ENCODE measurements at places on chromosomes 7 and 10.

DNA sequence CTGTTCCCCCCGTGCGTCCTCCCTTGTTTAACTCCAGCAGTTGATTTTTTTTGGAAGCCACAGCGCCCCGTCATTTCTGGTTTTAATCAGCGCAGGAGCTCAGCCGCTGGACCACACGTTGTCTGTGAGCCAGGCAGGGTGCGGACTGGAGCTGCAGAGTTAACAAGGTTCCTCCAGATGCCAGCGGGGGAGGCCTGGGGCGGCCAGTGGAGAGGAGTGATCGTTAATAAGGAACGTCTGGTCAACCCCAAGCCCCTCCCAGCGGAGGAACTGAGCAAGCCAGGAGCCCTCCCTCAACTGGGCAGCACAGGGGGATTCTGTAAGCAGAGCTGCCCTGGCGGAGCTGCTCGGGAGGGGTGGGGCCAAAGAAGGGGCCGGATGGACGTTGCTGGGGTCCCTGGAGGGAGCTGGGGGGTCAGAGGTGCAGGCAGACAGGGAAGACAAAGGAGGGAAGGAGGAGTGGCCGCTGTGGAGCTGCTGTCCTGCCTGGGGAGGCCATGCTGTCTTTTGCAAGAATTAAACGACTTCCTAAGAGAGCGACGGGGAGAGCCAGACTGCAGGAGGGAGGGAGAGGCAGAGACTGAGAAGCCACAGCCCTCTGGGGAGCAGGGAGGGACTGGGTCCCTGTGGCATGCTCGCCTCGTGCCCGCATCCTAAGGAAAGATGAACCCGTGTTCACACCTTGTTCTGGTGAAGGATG is 537.1 kb upstream of the FOXK1 start:
- DNase-seq: no peak

DNA sequence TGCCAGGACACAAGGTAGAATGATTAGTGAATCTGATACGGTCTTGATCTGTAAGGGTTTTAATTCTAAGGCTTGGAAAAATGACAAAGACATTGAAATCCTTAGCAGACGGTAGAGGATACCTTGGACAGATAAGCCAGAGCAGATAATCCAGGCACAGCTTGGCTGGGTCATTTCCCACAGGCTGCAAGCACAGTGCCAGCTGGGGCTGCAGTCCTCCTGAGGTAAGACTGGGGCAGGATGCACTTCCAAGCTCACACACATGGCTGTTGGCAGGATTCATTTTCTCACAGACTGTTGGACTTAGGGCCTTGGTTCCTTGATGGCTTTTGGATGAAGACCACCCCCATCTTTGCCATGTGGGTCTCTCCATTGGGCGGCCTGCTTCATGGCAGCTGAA is 63.2 kb upstream of the BMPER start:
- peak; percentile 57 for DNase-seq

DNA sequence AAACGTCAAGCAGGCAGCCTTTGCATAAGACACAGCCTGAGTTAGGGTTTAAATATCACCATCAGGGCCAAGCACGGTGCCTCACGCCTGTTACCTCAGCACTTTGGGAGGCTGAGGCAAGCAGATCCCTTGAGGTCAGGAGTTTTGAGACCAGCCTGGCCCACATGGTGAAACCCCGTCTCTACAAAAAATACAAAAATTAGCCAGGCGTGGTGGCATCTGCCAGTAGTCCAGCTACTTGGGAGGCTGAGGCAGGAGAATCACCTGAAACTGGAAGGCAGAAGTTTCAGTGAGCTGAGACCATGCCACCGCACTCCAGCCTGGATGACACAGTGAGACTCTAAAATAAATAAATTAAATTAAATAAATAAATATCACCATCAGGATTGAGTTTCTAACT is 33.0 kb downstream of the SRPK2 start:
- DNase-seq: no peak

GRCh38 chr7:36309301-36309700 is 80.4 kb upstream of the ANLN start:
- no peak for DNase-seq

DNA sequence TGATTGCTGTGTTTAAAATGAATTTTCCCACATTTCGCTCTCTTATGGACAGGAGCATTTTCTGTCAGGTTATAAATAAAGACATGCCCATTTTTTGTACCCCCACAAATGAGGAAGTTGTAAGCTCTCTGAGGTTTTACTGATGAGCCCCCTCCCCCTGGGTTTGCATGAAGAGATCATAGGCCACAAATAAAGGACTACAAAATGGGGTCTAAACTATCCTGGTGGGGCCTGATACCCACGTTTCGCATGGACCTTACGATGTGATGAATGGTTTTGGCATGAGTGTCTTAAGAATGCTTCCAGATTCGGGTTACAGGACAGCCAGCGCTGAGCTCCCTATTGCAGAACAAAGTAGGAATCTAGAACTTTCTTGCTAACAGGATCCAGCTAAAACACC is 5.8 kb downstream of the IKZF1 start:
- no peak for DNase-seq

GRCh38 chr7:101234636-101235035 is 3.0 kb downstream of the CLDN15 start:
- DNase-seq: no peak

DNA sequence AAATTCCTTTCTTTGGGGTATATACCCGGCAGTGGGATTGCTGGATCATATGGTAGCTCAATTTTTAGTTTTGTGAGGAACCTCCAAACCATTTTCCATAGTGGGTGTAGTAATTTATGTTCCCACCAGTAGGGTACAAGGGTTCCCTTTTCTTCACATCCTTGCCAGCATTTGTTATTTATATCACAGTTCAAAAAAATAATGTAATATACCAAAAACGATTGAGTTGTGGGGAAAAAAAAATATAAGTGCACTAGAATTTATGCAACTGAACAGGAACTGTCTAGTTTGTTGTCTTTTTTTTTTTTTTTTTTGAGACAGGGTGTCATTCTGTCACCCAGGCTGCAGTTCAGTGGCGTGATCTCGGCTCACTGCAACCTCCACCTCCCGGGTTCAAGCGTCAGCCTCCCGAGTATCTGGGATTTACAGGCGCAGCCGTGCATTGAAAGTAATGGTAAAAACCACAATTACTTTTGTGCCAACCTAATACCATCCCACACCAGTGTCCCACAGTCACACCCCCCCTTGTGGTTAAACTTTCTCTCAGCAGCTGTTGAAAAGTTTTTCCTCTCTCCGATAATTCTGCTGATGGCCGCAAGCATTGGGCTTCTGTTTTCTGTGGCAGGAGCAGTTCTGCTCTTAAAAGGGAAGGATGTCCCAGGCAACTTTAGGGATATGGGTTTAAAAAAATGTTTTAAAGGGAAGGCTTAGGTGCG is 6.8 kb upstream of the LAT2 start:
- no peak for DNase-seq

DNA sequence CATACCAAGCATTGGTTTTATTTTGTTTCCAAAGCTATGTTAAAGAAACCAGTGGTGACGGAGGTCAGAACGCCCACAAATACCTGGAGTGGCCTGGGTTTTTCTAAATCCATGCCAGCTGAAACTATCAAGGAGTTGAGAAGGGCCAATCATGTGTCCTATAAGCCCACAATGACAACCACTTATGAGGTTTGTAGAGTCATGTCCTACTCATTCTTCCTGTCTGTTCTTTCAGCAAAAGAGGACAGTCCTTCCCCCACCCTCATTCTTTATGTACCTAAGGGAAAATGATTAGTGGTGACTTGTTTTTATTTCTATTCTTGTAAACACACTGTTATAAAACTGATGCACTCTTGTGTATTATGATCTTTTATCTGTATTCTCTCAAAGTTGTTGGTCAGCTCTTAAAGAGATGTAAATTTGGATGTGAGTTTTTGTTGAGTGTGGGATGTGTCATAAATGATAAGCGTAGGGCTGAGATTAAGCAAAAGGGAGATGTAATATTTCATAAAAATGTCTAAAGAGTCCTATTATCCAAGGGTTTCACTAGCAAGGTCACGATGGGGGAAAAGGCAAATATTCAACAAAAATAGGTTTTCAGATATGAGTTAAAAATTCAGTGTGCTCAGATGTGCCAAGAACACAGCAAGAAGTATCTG is 294.4 kb downstream of the BICC1 start:
- no peak for DNase-seq

- no peak for DNase-seq
Measured at GRCh38 chr7:130139193-130139960, 65.8 kb downstream of the TMEM209 start.

DNA sequence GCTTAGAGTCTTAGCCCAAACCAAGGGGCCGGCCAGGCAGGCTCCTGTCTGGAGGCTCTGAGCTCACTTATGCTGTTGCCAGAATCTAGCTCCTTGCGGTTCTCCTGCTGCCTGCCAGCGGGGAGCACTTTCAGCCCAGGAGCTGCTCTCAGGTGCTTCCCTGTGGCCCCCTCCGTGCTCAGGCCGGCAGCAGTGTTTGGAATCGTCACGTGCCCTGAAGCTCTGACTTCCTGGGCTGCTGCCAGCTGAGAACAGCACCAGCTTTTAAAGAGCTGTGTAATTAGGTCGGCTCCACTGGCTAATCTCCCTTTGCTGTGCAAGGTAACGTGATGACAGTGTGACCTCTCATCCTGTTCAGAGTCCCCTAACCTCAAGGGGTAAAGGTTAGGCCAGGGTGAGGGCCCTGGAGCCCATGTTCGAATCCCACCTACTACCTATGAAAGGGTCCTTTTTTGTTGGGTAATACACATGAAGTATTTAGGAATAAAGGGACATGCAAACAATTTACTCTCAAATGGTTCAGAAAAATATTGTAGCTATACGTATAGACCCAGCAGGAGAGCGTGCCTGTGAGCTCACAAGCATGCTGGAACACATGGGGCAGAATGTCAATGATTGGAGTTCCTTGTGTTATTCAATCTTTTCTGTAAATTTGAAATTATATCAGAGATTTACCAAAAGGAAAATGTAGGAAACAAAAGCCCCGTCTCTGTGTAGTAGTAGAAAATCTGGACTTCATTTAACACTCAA is 16.6 kb downstream of the ZNF862 start:
- peak; percentile 93 for DNase-seq

DNA sequence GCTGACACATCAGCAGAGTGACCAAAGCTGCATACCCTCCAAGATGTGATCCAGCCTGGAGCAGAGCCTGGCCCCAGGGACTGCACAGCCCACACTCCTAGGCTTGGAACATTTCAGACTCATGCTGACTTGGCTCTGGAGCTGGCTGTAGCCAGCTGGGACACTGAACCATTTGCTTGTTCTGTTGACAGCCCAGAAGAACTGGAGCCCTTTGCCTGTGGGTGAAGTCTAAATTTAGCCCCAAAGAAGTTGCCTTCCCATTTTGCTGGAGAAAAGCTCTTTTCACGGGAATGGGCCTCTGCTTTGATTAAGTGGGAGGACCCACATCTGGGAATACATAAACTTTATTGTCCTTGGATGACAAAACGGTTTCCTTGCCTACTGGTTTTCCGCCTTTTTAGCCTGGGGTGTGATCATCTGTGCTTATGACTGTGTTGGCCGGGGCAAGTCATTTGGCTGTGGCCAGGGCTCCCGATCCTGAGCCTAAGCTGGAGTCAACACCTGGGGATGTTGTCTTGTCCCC is 186.2 kb upstream of the BMPER start:
- DNase-seq: no peak

- DNase-seq: no peak
Measured at GRCh38 chr10:32049113-32049512, 7.1 kb downstream of the KIF5B start.

GRCh38 chr10:11647676-11648075 is 36.2 kb upstream of the USP6NL start:
- no peak for DNase-seq

DNA sequence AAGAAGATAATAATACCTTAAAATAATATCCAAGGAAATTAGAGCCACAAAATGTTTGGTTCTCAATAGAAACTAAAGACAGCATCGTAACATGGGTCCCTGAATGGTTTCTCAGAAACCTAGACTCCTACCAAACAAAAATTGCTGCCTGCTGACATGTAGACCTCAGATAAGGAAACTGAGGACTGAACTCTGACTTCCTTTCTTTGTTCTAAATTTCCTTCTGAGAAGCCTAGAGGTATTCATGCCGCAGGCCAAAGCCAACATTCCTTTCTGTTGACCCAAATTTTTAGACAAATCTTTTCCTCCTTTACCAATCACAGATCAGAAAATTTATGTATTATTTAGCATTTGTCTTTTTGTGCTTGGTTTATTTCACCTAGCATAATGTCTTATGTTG is 816.7 kb upstream of the PHF14 start:
- DNase-seq: no peak

DNA sequence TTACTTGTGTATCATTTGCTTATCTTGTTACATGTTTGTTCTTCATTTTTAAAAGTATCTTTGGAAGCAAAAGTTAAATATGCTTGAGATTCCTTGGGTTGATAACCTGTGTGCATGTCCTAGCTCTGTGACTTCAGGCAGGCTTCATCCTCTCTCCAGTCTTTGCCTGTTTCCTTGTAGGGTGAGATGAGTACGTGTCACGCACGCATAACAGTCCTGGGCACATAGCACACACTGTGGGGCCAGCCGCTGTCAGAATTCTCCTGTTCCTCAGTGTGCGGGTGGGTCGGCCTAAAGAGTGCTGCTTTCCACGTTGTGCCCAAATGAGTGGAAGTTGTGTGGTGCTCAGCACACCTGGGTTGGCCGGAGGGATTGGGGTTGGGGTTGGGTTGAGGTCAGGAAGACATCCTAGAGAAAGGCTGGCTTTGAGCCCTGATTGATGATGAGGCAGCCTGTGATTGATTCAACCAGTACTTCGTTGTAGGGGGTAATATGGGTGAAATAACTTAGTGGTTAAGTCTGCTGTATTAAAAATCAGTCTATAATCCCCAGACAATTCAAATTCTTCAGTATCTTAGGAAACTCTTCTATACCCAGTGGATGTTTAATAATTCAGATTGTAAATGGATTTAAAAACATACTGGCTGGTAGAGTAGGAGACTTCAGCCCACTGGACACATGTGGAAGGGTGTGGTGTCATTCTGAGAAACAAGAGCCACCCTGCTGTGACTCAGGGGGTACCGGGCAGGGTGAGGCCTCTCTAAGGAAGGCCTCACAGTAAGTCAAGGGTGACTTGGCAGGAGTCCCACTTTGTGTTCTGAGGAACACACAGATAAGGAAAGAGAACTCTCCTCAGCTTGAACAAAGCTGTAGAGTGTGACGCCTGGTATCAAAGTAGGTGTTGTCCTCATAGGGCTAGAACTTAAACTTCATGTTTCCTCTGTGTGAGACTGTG is 54.8 kb downstream of the DAGLB start:
- DNase-seq: no peak

- no peak for DNase-seq
Measured at GRCh38 chr7:18663321-18663720, 167.8 kb downstream of the HDAC9 start.

All from NCI-H1092 treated with DMSO at 0.1 percent for 48 hours (cell line).